Activated naive CD4-positive, alpha-beta T cell (primary cell): ENCODE measurements at places on chromosomes 5 and 9.

GRCh38 chr5:175655411-175655810 lies 2.5 kb upstream of the HRH2 start:
- no peak for DNase-seq

DNA sequence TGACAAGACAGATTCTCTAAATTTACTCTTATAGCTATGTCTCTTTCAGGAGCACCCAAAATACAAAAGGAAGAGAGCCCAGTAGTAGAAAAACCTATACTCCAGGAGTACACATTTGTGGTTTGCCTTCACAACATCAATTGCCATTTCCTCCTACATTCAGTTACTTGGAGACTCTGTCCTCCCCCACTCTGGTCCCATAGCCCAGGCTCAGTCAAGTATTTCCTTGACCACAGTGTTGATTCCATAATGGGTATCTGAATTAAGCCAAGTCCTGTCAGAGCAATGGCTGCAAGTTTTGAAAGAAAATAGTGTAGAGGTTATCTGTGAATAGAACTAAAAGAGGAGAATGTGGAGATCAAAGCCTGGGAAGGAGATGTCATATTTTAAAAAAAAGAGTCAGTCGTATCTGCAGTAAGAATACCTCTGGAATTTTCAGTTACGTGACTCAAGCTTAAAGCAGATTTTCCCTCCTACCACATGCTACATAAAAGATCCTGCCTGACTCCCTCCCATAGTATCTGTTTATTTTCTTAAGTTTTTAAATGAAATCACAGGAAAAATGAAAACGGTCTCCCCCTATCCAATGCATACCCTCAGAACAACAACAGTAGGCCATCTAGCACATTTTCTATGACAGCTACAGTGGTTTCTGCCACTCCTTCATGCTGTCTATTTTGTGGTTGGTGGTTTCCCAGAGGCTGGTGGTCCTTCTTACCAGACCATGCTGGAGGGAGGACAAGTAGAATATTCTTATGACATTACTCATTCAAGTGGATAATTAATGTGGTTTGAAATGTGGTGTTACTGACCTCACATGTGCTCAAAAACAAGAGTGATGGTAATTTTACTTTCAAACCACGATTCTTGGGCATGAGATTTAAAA lies 249.7 kb upstream of the TMEM161B start:
- DNase-seq, result no peak

DNA sequence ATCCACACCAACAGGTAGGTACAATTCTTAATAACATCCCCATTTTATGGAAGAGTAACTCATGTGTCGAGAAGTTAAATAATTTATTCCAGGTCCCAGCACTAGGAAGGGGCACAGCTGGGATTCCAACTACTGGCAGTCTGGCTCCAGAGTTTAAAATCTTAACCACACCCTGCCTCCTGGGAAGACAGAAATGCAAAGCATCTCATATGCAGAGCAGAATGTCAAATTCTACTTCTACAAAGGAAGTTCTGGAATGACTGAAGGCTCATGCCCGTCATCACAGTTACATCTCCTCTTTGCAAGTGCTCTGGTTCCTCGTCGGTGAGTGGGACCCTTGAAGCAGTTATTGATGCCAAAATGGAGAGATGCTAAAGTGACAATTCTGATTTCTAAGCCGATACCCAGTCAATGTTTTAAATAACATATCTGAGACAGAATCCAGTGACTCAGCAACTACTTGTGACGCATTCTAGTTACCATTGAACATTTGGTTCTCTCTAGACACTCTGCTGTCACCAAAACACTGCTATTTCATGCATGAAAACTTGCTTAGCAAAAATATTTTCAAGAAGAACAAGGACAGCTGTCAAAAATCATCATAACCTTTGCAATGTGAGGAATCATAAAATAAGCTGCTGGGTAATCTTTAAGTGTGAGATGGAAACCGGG lies 412.7 kb downstream of the CTNND2 start:
- DNase-seq, result no peak

- DNase-seq, result no peak
These were observed 13.1 kb downstream of the TLN1 start for GRCh38 chr9:35718721-35719511.

DNA sequence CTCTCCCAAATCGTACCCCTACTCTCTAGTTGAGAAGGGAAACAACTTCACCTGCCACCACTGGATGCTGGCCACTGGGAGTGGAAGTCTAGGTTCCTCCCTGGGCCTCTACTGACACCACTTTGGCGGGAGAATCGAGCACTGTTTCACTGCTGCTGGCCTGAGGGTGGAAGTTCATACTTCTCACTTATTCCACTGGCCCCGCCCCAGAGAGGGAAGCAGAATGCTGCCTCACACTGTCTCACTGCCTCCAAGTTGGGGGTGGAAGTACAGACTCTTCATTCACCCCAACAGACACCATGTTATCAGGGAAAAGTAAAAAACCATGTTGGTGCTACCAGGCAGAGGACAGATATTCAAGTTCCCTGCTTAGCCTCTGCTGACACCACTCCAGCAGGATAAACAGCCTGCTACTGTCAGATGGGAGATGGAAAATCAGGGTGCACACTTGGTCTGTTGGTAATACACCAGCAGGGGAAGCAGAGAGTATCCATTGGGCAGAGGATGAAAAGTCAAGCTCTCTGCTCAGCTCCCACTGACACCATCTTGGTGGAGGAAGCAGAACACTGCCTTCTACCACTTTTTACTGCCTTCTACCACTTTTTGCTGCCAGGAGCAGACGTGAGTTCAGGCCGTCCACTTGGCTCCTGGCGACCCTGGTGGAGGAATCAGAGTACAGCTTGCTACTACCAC lies 159.4 kb downstream of the SIL1 start:
- DNase-seq, result no peak

GRCh38 chr5:457195-457961 lies 14.4 kb downstream of the EXOC3 start:
- no peak for DNase-seq

- DNase-seq, result no peak
These were observed 585.5 kb downstream of the TLE1 start for GRCh38 chr9:81103597-81104471.

- DNase-seq, result no peak
These were observed 64.2 kb upstream of the CPEB4 start for GRCh38 chr5:173823721-173824567.

DNA sequence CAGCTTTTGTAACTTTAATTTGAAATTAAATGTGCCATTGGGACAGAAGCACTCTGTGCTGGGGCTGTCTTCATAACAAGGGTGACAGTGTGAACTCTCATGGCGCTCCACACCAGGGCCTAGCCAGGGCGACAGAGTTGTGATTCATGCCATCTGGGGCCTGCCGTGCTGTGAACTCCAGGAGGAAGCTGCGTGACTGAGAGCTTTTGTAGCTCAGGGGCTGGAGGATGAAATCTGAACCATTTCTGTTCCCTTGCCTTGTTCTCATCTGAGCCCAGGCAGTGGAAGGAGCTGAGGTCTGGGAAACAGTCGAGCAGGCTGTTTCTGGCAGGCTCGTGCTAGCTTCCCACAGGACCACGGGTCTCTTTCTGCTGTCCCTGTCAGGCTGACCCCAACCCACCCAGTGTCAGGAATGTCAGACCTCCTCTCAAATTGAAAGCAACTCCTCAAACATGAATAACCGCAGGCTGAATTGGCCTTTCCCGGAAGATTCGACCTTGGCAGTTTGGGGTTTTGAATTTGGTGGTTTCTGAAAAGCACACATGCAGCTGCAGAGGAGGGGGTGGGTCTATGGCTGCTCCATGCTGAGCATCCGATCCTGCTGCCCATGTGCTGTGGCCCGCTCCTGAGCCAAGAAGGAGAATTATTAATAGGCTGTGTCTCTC lies 69.2 kb upstream of the RPS23 start:
- no peak for DNase-seq

DNA sequence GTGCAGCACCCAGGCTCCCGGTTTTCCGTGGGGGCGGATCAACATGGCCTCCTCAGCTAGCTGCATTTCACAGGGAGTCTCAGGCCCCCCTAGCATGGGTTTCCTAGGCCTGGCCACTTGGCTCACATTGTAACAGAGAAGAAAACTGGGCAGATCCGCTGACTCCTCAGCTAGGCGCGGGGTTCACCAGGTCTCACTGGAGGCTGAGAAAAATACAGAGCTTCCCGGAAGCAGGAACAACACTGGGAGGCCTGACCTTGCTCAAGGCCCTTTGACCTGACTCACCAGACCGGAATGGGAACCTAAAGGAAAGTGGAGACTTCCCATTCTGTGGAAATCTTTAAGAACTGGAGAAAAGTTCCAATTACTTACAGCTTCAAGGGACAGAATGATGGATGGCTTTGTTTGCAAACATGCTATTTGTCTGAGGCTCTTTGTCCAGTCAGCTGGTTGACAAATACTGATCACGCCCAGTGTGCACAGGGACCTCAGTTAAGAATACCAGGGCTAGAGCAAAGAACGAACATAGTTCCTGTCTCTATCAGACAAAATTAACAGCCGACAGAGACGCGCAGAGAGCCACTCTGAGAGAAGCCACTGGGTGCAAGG lies 88.7 kb upstream of the LRRTM2 start:
- DNase-seq, result no peak

GRCh38 chr5:172322028-172322965 lies 38.7 kb upstream of the UBTD2 start:
- DNase-seq, result no peak

DNA sequence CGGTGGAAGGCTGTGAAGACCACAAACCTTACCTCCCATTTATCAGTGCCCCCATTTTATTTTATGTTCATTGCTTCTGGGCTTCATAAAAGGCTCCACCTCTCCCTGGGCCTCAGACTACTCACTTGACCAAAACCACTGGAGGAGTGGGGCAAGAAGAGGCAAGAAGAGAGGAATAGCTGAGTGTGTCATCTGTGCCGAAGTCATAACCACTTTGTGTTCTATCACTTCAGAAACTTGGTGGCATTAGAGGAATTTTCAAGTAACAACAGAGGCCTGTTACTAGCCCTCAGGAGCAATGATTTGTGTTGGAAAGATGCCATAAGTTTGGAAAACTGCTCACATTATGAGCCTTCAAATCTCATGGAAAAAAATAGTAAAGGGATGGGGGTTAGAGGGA lies 88.7 kb upstream of the PIK3R1 start:
- no peak for DNase-seq

- no peak for DNase-seq
These were observed 23.0 kb downstream of the NEURL1B start for GRCh38 chr5:172664018-172664417.

GRCh38 chr9:16401701-16402100 lies 468.8 kb downstream of the BNC2 start:
- DNase-seq, result no peak

GRCh38 chr5:153373130-153373498 lies 117.4 kb upstream of the GRIA1 start:
- DNase-seq, result no peak

GRCh38 chr5:78008356-78008967 lies 232.3 kb upstream of the TBCA start:
- DNase-seq, result no peak

- no peak for DNase-seq
These were observed 177.8 kb upstream of the PCSK5 start for GRCh38 chr9:75712700-75713099.

- DNase-seq, result peak; percentile 62
These were observed 27.9 kb upstream of the MGAT1 start for GRCh38 chr5:180830253-180831138.

- DNase-seq, result peak; percentile 26
These were observed 17.7 kb downstream of the RALGDS start for GRCh38 chr9:133103183-133103986.

- DNase-seq, result no peak
These were observed 15.2 kb upstream of the RHOBTB3 start for GRCh38 chr5:95715799-95716461.

DNA sequence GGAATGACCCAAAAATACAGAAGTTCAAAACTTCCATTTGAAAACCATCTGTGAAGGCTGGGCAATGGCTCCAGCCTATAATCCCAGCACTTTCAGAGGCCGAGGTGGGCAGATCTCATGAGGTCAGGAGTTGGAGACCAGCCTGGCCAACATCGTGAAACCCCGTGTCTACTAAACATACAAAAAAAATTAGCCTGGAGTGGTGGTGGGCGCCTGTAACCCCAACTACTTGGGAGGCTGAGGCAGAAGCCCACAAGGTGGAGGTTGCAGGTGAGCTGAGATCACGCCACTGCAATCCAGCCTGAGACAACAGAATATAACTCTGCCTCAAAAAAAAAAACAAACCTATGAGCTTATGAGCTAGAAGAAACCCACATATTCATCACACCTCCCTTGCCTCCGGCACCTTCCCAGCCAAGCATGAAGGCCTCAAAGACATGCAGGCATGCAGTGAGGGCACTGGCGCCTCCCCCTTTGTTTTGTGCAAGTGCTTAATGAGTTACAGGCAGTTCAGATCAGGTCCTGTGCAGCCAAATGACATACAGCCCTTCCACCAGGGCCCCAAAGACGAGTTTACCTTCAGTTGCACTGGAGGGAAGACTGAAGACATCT lies 9.9 kb downstream of the HNRNPH1 start:
- no peak for DNase-seq

GRCh38 chr9:135945969-135946368 lies 15.2 kb downstream of the UBAC1 start:
- DNase-seq, result no peak

GRCh38 chr9:32502464-32502863 lies 23.5 kb downstream of the RIGI start:
- no peak for DNase-seq

- DNase-seq, result no peak
These were observed 75.0 kb downstream of the TMEM232 start for GRCh38 chr5:110651507-110651906.

DNA sequence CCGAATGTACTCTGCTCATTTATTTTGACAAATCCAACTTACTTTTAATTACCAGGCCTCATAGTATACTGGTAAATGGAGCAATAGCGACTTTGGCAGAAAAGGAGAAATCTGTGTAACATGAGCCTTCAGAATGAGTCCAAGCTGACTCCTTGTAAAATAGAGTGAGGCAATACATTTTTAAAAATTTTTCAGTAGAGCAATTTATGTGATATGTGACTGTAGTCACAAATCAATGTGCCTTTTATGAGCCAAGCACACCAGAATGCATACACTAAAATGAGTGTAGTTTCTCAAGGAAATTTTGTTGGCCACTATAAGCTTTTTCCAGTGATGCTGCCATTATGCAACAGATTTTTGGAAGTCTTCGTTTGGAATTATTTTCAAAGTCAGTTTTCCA lies 73.8 kb downstream of the SNCAIP start:
- DNase-seq, result no peak

- DNase-seq, result no peak
These were observed 464.0 kb upstream of the ZNF608 start for GRCh38 chr5:125210242-125210947.

- DNase-seq, result no peak
These were observed 450.0 kb downstream of the GADD45G start for GRCh38 chr9:90054810-90055209.

GRCh38 chr5:35038891-35039290 lies 8.9 kb downstream of the AGXT2 start:
- no peak for DNase-seq

GRCh38 chr9:128162215-128163026 lies 2.4 kb downstream of the BBLN start:
- DNase-seq, result no peak

- DNase-seq, result no peak
These were observed 76.4 kb downstream of the TTLL11 start for GRCh38 chr9:122016744-122017143.
